Heart right ventricle (tissue), 16 donors: ENCODE measurements at places on chromosomes 7 and 10. TPM values are rescaled to one million over a fixed set of nuclear protein-coding genes. Genes with fewer than 3 reads are reported as not detected.
A peak's percentile ranks its signal among the peaks of the same experiment; 100 is the strongest.

Gene GLI3
- 6.7 TPM for total RNA-seq

Gene PNLIPRP2
- not detected for total RNA-seq

Gene CRYGN
- not detected for total RNA-seq

DNA sequence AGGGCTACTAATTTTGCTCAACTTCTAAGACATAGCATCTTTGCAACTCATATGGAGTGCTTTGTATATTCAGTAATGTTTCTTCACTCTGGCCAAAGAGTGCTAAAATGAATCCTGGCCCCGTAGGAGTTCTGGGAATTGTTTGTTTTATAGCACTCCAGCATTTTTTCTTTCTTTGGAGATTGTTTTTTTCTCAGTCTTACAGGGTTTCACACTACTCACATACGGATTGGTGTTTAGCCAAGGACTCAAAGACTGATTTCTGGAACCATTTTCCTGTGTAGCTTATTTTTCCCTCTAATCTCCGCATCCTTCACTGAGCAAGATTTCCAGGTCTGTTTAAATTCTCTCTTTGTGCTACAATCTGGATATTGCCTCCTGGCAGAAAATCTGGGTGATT is 6.4 kb downstream of the TAS2R41 start:
- DNase-seq, result no peak

Gene NPFFR1
- total RNA-seq, result not detected

Gene NEURL1
- not detected for total RNA-seq

- no peak for DNase-seq
Observed at GRCh38 chr7:40643664-40644063, 508.9 kb downstream of the SUGCT start.

Gene FGL2
- 12.1 TPM for total RNA-seq

Gene CLRN3
- not detected for total RNA-seq

Gene AS3MT
- total RNA-seq, result 11.7 TPM

Gene TEX36
- total RNA-seq, result not detected

- no peak for DNase-seq
Observed at GRCh38 chr7:129858490-129858889, 94.3 kb downstream of the UBE2H start.

GRCh38 chr10:125231116-125231812 is 70.9 kb upstream of the CTBP2 start:
- no peak for DNase-seq

DNA sequence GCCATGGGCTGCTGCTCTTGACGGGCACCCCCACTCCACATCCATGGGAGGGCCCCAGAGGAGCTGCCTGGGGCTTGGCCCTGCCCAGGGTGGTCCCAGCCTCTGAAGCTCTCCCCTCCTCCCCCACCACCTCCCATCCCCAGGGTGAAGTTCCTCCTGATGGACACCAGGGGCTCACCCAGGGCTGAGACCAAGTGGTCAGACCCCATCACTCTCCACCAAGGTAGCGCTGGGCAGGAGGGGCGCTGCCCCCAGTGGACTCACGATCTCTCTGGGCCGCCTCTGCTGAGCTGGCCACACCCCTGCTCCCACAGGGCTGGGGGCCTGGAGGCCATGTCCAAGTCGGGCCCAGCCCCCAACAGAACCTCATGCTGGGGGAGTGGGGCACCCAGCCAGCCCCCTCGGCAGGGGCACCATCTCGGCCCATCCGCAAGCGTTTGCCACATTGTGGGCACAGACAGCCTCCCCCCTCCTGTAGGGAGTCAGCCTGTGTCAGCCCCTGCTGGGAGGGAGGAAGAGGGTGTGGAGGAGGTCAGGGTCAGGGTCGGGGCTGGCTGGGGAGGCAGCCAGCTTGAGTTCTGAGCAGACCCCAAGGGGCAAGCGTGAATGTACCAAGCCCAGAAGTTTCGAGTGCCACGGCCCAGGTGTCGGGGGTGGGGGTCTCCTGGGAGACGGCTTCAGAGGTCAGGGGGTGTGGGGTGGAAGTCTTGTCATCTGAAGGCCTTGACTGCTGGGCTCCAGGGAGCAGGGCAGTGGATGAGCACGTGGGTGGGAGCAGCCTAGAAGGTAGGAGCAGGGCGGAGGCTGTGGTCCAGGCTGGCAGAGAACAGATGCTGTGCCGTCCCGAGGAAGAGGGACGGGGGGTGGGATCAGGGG is 2.8 kb downstream of the UPK3B start:
- no peak for DNase-seq

GRCh38 chr7:108629651-108630400 is 60.2 kb downstream of the DNAJB9 start:
- DNase-seq, result peak; percentile 35
